ENCODE measurements at places on chromosomes 6 and 20.

DNA sequence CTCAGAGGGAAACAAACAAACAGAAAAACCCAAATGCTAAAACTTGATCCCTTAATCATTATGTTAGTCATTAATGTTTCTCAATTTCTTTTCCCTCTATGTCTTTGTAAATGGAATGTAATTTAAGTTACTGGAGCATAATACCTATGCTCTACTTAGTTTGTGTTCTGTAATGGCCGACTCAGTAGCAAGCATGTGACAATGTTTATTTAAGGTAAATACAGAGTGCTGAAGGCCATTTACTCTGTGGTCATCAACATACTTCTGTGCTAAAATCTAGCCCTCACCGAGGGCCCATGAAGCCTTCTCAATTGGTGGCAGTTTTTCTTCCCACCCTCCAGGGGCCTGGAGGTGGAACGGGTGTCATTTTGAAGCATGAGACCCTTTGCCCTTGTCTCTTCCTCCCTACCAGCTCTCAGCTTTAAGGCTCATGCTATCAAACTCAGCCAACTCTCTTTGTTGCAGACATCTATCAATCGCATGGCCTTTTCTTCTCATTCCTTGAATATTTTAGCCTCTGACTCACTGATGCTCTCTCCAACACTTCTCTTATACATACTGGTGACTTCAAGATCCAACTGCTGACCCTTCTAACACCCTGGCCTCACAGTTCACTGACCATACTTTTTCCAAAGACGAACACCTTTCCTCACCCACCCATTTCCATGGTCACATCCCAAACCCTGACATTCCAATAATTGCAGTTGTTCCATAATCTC is 48.2 kb downstream of the STX7 start:
- DNase-seq, result no peak

- DNase-seq, result no peak
Observed at GRCh38 chr20:38159957-38160756, 4.9 kb downstream of the TGM2 start.

GRCh38 chr20:58649288-58650180 is 1.5 kb upstream of the STX16 start:
- DNase-seq, result no peak

GRCh38 chr6:79862126-79862525 is 85.2 kb downstream of the ELOVL4 start:
- no peak for DNase-seq

GRCh38 chr20:17083738-17084137 is 143.1 kb upstream of the PCSK2 start:
- no peak for DNase-seq

DNA sequence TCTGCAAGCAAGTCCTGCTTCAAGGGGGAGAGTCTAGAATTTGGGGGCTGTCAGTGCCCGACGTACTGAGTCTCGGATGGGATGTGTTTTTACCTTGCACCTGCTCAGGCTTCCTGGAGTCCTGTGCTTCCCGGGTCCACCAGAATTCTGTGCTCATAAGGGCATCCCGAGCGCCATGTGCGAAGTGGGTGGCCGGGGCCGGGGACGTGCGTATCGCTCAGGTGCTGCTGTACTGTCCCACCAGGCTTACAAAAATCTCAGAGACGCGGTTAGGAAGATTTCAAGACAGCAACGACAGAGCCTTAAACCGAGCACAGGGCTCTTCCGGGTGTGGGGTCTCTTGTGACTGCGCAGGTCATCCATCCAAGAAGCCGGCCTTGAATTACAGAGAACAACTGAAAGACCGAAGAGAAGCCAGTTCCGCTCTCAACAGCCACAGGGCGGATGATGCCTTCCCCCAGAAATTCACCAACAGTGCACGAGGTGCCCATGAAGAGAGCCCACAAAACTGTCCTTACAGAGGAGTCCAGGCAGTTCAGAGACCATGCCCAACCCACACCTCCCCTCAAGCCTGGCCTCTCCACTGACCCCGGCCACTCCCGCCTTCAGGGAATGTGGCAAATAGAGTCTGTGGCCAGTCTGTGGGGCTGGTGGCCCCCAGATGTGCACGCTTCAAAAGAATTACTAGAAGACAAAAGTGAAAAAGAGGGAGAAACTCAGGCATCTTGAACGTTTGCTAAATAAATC is 104.7 kb downstream of the PXDC1 start:
- no peak for DNase-seq

DNA sequence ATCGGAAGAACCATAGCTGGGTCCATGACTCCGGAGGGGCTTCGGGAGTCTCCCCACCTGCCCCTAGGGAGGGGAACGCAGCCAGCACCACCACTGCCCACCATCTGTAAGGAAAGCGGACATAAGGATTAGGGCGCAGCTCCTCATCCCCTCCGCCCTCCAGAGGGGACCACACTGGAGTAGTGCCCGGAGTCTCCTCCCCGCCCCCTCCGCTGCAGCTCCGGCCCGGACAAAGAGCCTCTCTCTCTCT is 628 bp downstream of the SLC35B2 start:
- DNase-seq, result no peak

- DNase-seq, result peak; percentile 28
Observed at GRCh38 chr6:53066077-53066417, 843 bp downstream of the FBXO9 start.

DNA sequence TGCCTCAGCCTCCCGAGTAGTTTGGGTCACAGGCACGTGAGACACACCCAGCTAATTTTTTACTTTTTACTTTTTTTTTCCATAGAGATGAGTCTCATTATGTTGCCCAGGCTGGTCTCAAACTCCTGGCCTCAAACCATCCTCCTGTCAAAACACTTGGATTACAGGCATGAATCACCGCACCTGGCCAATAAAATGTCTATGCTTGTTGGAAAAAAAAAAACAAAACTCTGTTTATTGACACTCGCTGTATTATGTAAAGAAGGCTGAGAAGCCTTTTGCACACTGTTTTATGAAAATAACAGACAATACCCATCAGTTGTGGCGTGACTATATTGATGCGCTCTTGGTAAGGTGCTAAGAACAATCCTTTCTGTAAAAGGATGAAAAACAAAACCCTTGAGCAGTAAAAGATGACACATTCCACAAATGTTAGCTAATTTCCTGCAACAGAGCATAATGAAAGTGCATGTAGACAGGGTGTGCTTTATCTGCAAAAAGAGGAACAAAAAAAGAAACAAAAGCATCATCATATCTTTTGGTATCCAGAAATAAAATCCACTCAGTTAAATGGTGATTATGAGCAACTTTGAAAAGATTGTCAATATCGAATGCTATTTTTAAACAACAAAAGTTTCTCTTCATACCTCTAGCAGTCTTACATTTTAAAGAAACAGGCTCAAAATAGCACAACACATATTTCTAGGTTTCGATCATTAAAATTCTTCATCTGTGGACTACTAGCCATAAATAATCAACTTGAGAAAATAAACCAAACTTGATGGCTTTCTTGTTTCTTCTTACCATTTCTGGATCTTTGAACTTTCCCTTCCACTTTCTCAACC is 108.3 kb upstream of the PHACTR1 start:
- no peak for DNase-seq

DNA sequence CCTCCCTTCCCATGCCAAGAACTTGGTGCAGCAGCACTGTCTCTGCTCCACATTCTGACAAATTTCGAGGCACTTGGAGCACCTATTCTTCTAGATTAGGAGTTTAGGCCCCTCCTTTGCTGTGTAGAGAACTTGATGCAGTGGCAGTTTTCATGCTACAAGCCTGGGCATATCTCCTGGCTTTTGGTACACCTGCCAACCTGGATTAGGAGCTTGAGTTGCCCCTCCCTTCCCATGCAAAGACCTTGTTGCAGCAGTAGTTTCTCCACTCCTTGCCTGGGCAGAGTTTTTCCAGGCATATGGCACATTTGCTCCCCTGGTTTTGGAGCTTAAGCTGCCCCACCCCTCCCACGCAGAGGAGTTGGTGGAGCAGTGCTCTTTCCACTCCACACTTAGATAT is 956.1 kb downstream of the EYS start:
- no peak for DNase-seq

DNA sequence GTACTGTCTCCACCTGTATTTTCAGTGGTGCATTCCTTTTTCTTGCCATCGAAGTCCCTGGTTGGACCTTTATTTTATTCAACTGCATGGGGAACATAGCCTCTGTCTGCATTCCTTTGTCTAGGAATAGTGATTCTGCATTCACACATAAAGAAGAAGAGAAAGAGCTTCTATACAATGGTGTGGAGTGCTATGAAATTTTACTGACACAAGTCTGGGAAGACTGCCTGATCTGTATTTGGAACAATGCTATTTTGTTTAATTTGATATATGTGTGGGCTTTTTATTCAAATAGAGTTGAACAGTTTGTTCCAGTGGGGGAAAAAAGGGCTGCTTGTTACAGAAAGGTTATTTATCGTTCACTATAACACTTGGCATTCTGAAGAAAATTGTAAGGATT is 375.7 kb upstream of the POU3F2 start:
- DNase-seq, result no peak

- DNase-seq, result no peak
Observed at GRCh38 chr20:22827916-22828315, 207.2 kb upstream of the SSTR4 start.

DNA sequence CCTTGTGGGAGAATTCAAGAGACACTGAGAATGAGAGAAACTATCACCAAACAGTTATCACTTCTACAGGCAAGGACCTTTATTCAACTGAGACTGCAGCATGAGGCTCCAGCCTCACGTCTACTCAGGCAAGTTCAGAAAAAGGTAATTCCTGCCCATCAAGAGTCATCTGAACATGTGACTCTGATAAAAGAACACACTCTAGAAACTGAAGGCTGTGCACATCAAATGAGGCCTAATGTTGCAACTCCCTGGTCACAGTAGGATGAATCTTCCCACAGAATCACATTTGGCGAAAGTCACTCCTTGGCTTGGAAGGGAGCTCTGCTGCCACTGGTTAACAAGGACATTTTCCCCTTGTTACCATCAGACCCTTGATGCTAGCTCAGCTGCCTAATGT is 71.2 kb upstream of the EMILIN3 start:
- DNase-seq, result no peak

DNA sequence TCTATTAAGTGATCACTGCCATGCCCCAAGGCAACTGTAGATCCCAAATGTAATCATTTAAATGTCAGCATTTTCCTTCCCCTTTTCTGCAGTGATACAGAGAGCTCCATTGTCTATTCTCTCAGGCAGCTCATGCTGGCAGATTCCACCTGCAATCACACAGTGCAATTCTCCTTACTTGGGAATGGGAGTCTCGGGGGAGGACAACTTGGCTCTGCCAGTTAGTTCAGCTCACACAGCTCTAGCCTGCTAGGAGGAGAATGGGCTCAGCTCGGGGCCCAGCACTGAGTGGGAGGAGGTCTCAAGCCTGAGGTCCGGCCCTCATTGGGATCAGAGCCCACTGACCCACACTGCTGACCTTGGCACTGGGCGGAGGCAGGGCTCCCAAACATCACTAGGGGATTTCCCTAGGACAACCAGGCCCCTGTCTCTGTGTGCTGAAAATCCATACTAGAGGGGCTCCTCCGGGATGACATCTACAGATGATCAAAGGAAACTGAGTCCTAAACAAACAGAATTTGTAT is 109.2 kb upstream of the ASF1A start:
- DNase-seq, result no peak

DNA sequence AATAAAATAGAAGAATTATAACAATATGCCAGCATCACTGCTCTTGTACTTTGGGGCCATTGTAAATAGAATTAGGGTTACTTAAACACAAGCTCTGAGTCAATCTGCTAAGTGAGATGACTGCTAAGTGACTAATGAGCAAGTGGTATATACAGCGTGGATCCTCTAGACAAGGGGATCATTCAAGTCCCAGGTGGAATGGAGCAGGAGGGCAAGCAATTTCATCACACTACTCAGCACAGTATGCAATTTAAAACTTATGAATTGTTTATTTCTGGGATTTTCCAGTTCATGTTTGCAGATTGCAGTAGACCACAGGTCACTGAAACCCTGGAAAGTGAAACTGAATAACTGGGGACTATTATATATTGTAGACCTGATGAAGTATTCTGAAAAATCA is 235.3 kb downstream of the BTBD3 start:
- DNase-seq, result no peak

DNA sequence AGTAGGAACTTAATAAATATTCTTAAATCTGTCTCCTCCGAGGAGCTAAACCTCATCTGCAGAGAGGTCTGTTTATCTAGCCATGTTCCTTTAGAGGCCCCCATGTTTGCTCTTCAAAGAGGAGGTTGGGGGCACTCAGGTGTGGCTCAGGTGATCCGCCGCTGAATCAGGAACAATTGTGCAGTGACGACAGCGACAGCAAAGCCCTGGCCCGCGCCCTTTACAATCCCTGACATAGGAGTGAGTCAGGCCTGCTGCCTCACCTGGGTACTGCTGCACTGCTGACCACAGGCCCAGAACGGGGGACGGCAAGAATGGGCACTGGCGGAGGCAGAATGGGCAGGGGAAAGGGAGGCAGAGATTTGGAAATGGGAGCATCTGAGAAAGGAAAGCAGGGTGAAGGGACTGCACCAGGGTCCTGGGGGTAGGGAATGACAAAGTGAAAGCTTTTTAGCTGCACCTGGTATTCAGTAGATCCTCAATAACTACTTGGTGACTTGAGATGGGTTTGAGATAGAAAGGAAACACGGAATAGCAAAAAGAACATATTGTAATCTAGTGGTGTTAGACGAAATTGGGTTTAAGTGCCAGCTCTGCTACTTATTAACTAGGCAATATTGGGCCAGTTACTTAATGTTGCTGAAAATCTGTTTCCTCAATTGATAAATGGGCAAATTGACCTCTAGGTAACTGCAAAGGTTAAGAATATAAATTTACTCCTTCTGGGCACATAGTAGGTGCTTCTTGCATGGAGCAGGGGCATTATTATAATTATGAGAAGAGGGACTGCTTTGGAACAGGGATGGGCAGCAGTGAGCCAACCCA is 5.4 kb upstream of the IER3 start:
- DNase-seq, result no peak

GRCh38 chr6:47426524-47427302 is 50.9 kb upstream of the CD2AP start:
- no peak for DNase-seq
